ENCODE measurements at places on chromosomes 4 and X.

DNA sequence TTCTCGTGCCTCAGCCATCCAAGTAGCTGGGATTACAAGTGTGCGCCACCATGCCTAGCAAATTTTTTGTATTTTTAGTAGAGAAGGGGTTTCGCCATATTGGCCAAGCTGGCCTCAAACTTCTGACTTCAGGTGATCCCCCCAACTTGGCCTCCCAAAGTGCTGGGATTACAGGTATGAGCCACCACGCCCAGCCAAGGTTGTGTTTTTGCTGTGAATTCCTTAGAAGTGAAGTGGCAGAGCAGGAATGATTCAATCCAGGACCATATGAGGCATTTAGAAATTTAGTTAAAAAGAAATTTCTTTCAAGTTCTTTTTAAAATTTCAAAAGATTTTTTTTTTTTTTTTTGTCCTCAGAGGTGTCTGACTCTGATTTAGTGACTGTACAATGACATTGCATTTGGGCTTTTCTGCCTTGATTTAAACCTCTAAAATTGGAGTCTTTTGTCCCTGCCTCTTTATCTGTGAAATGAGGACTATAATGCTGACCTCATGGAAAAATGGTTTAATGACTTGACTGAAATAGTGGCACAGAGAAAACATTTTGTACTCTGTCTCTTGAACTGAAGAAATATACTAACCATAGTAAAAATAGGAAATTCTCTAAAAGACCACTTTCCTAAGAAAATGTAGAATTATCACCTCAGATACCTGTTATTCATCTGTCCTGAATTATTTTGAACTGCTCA, 59.9 kb downstream of the CXCL13 start:
- no peak for DNase-seq

- DNase-seq: no peak
Measured at GRCh38 chrX:69152417-69152841, 12.8 kb downstream of the PJA1 start.

DNA sequence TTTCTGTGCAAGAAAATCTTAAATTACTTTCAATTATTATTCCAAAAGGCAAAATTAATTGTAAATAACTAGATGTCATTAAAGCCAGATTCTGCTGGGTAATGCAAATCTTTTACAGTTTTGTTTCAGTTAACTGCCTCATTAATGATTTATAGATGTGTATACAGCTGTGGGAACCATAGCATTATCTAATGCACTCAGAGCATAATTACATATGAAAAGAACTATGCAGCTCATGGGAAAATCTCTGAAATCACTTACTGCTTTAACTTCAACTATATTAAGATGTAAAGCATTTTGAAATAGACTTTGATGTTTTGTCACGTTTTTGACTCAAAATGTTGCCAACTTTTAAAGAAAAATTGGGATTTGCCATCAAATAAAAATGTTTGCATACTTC, 630.3 kb upstream of the KLHL4 start:
- no peak for DNase-seq

DNA sequence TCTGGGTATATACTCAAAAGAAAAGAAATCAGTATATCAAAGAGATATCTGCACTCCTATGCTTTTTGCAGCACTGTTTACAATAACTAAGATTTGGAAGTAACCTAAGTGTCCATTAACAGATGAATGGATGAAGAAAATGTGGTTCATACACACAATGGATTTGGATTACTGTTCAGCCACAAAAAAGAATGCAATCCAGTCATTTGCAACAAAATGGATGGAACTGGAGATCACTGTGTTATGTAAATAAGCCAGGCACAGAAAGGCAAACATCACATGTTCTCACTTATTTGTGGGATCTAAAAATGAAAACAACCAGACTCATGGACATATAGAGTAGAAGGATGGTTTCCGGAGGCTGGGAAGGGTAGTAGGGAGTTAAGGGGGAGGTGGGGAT, 17.6 kb upstream of the NXT2 start:
- DNase-seq: no peak

DNA sequence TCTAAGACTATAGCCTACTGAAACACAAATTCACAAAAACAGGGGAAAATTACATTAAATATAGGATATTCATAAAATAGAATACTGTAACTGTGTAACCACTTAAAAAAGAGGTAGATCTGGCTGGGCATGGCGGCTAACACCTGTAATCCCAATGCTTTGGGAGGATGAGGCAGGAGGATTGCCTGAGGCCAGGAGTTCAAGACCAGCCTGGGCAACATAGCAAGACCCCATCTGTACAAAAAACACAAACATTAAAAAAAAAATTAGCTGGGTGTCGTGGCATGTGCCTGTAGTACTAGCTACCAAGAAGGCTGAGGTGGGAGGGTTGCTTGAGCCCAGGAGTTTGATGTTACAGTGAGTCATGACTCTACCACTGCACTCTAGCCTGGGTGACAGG, 33.4 kb downstream of the RPS6KA3 start:
- DNase-seq: no peak

DNA sequence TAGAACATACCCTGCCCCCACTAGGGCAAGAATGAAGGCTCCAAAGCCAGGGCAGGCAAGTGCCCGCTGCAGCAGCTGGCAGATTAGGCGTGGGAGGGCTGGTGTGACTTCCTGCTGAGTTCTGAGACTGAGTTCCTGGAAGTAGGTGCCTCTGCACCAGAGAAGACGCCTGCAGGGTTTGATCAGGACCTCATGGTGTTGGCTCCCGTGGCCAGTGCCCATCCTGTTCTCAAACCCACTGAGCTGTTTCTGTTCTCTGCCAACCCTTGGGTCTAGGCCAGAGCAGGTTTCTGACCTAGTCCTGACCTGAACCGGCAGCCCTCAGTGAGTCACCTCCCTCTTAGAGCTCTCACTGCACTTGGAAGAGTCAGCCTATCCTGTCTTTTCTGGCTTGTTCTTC, 220.7 kb downstream of the HS6ST2 start:
- DNase-seq: peak; percentile 16

DNA sequence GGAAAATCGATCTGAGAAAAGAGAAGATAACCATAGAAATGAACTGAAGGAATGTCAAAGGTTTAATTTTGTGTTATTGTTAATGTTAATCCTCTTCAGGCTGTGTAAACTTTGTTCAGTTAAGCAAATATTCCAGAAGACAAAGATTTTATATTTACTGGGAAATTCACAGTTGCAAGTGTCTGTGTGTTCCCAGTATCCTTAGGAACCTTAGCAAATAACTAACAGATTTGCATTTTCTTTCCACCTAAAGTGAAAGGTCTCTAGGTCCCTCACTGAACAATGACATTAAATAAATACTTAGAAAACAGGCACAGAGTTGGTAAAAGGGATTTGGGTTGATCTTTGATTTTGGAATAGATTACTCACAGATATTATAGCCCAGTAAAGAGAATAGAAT, 324.7 kb downstream of the C4orf33 start:
- no peak for DNase-seq

DNA sequence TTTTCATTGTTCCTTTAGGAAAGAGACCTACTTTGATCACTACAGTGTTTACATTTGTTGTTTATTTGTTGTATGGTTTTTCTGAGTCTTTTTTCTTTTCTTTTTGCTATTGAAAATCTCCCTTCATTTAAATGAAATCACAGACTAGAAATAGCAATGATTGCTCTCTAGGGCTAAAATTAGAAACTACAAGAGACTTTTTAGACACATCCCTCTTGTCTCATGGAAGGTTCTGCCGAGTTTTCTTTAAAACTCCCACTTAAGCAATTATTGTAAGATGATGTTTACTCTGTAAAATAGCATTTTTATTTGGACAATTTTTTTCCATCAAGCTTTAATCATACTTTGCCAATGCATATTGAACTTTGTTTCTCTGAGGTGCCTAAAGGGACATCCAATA, 136.6 kb downstream of the PALLD start:
- DNase-seq: no peak

- no peak for DNase-seq
Measured at GRCh38 chr4:79017481-79017880, 78.2 kb upstream of the PAQR3 start.

GRCh38 chr4:30802622-30803323, 82.6 kb downstream of the PCDH7 start:
- DNase-seq: no peak

DNA sequence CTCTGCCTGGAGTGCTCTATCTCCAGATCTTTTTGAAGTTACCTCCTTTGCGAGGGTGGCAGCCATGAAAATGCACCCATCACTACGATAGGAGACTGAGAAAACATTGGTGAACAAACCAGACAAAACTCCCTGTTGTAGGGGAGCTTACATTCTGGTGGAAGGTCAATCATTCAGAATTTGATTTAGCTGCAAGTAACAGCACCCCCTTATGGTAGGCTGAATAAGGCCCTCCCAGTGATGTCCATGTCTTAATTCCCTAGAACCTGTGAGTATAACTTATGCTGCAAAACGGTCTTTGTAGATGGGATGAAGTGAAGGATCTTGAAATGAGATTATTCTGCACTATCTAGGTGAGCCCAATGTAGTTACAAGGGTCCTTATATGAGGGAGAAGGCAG, 5.6 kb upstream of the TEC start:
- DNase-seq: no peak

- DNase-seq: no peak
Measured at GRCh38 chrX:45056428-45057145, 144.1 kb downstream of the DIPK2B start.

DNA sequence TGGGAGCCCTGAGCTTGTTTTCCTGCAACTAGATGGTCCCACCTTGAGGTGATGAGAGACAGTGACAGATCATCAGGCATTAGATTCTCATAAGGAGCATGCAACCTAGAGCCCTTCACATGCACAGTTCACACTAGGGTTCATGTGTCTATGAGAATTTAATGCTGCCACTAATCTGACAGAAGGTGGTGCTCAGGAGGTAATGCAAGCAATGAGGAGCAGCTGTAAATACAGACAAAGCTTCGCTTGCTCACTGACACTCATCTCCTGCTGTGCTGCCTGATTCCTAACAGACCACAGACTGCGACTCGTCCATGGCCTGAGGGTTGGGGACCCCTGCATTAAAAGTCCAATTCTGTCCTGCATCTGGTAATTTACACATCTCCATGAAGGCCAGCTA, 141.6 kb downstream of the KCNIP4 start:
- no peak for DNase-seq

DNA sequence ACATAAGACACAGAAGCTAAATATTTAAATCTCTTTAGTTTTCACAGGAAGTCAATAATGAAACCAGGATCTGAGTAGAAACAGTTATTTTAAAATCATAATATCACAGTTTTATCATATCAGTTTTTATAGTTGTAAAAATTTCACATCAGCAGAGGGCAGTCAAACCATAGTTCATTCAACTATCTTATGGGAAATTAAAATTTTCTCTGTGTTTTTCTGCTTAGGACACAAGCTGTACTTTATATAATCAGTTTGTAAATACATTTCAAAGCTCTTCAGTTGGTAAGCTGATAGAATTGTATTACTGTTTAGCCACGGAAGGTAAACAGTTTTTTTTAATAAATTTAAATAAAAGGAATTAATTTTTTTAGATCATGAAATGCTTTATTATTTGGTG, 204.8 kb upstream of the NUDT6 start:
- no peak for DNase-seq

- DNase-seq: no peak
Measured at GRCh38 chr4:48112017-48112667, 21.9 kb downstream of the TXK start.

GRCh38 chr4:2295500-2295899, 33.6 kb upstream of the MXD4 start:
- DNase-seq: no peak

- DNase-seq: no peak
Measured at GRCh38 chr4:157045507-157046127, 30.3 kb upstream of the GLRB start.

GRCh38 chr4:73098713-73099112, 29.2 kb upstream of the COX18 start:
- DNase-seq: no peak

GRCh38 chr4:126965877-126966276, 666.9 kb upstream of the INTU start:
- DNase-seq: no peak

DNA sequence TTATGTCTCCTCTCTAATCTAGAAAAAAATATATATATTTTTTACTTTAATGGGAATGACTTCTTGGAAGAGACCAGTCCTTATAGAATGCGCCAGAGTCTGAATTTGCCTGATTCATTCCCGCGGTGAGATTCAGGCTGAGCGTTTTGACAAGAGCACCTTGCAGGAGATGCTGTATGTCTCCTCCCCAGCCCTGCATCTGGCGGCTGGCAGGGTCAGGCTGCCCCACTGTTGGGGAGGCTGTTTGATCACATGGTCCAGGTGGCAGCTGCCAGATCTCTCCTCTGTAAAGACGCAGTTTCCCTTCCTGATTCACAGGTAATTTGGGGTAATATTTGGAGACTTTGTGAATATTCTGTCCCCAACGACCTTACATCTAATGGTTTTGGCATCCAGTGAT, 9.7 kb downstream of the PDZD4 start:
- no peak for DNase-seq

DNA sequence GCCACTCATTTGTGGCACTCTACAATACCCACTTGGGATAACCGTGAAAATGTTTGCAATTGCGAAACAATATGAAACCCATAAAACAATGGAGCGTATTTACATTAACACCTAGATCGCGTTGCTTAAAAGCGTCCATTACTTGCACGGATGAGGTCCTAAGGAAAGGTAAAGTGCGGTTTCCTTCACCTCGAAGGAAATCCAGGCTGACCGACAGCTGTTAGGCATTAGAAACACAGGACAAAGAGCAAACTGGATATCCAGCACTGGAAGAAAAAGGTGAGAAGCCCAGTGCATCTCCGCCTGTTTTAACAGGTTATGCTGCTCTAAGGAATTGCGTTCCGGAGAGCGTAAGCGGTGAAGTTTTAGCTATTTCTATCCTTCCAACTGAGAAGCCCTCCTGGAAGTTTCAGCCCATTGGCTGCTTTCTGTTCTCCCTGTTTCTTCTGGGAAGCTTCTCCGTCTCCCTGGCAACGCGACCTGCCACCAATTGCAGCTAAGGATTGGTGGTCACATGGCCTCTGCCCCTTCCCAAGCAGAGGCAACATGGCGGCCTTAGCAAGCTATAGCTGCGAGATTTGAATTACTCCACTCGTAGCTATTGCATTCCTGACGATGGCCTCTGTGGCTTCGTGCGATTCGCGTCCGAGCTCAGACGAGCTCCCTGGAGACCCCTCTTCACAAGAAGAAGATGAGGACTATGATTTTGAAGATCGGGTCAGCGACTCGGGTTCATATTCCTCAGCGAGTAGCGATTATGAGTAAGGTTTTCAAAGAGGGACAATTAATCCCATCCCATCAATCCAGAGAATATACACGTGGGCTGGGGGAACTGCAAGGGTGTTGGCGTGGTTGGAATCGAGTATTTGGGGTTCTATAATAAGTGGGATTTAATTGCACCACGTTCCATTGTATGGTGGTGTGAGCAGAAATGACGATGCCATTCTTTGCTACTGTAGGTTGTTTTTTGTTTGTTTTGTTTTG, at the start of gene INTU:
Gene INTU (plus strand): TSS at position 538 of the 984 bp plus-strand sequence. CDS start 78 bp downstream, at position 616.
- peak; percentile 8 for DNase-seq

- no peak for DNase-seq
Measured at GRCh38 chr4:102553982-102554381, 52.8 kb downstream of the NFKB1 start.

DNA sequence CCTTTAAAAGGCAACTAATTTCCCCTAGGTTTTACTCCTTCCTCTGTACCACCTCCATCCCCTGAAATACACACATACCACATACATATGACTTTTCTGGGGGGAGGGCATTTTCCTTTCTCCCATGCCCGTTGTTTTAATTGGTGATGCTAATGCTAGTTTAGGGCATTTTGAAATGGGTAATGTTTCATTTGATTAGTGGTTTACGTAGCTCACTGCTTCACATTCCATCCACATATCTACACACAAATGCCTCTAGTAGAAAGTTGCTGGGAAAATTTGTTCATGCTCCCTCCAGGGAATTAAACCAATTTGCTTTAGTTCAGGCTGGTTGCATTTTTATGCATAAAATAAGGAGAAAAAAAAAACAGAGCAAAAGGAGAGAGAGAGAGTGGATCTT, 231.2 kb downstream of the FRAS1 start:
- no peak for DNase-seq

Data from CD4-positive, alpha-beta T cell treated with Interleukin-6 for 4 hours (primary cell).